ENCODE measurements at places on chromosomes 3 and 15. TPM values are rescaled to one million over a fixed set of nuclear protein-coding genes. Genes with fewer than 3 reads are reported as not detected.

CLDN16 gene
- total RNA-seq: not detected

PLS1 gene
- total RNA-seq: 0.54 TPM

P2RY14 gene
- total RNA-seq: 2.5 TPM

ATP2B2 gene
- total RNA-seq: not detected

HTD2 gene
- total RNA-seq: not detected

DNA sequence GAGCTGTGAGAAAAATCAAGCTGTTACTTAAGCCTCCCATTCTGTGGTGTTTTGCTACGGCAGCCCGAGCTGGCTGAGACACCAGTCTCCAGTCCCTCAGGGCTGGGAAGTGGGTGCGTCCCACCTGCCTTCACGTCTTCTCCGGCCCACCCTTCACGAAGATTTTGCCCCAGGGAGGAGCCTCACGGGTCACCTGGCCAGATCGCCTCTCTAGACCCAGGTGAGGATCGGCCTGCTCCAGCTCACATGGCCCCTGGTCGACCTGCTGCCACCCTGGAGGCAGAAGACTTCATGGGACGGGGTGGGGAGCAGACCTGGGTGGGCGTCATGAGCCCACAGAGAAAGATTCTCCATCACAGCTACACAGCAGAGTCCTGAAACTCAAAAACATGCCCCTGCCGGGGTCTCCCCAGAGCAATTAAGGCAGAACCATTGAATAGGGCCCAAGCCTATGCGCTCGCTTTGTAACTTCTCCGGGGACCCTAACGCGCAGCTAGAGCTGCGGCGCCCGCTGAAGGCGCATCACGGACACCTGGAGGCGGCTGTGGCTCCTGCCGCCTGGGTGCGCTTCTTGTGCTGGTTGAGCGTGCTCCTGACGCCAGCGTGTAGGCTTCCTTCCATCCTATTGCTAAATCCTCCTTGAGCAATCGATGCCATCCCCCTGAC is 92.6 kb upstream of the ALDH1A3 start:
- H3K4me3 ChIP-seq: no peak overlapping the region
- H3K27me3 ChIP-seq: no peaks in the 10 kb centered on the region
- H3K4me1 ChIP-seq: no peaks in the 10 kb centered on the region

PEX5L gene
- total RNA-seq: not detected

DNA sequence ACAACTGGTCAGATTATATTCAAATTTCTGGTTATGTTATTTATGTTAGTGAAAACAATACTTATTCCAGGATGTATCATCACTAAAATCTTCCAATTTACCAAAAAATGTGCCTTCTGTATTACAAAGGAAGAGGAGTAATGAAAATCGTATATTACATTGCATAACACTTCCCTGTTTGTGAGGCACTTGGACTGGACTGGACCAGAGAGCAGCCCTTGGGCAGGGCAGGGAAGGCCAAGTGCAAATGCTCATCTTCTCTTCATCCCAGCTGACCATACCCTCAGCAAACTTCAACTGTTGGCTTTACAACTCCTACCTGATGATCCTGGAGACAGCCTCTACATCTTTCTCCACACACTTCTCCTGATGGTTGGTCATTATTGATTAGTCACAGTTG is 285.7 kb upstream of the MME start:
- H3K36me3 ChIP-seq: no peaks in the 10 kb centered on the region
- no peaks in the 10 kb centered on the region for H3K27me3 ChIP-seq
- H3K27ac ChIP-seq: no peak overlapping the region

ACSBG1 gene
- total RNA-seq: not detected

ZPLD1 gene
- not detected for total RNA-seq

DNA sequence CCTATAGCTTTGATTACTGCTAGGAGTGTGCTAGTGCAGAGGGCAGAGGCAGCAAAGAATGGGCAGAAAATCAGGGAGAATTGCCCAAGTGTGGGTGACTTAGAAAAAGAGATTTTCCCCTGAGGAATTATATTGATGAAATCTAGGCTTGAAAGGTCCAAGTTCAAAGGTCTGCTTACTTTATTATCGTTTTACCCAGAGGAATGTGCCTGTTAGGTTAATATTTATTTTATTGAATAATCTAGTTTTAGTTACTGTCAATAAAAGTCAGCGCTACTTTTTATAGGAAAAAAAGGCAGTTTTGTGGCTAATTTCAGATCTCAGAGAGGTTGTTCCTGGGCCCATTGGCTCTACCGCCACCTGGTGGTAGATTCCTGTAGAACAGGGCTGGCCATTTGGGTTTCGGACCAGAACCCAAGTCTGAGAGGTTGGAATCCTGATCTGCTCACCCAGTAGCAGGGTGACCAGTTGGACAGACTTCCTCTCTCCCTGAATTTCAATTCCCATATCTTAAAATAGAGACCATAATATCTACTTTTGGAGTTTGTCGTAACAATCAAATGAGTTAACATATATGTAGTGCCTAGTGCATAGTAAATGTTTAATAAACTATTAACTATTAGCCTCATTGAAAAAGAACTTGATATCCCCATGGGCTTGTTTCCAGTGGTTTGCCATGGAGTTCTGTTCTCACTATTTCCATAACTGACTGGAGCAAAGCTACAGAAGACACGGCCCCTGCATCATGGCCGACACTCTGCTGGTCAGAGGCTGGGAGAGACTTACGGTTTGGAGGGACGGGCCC is 62.7 kb upstream of the ZNF148 start:
- no peaks in the 10 kb centered on the region for H3K27me3 ChIP-seq
- H3K4me3 ChIP-seq: peak overlapping the region; percentile 13
- peaks cover 14% of the 10 kb centered on the region for H3K4me1 ChIP-seq
- no peaks in the 10 kb centered on the region for H3K36me3 ChIP-seq

GRCh38 chr3:43752905-43753304 is 62.2 kb downstream of the ABHD5 start:
- H3K4me1 ChIP-seq: peaks cover 9% of the 10 kb centered on the region
- no peak overlapping the region for H3K27ac ChIP-seq
- H3K4me3 ChIP-seq: no peak overlapping the region
- H3K27me3 ChIP-seq: no peaks in the 10 kb centered on the region

- H3K27me3 ChIP-seq: peaks cover 3% of the 10 kb centered on the region
- no peak overlapping the region for H3K4me3 ChIP-seq
- DNase-seq: no peak
- peaks cover 15% of the 10 kb centered on the region for H3K4me1 ChIP-seq
- H3K27ac ChIP-seq: no peak overlapping the region
- H3K36me3 ChIP-seq: no peaks in the 10 kb centered on the region
These were observed 466 bp upstream of the HCN4 start for GRCh38 chr15:73369154-73369694.

GRCh38 chr3:94776401-94776915 is 713.6 kb downstream of the NSUN3 start:
- no peaks in the 10 kb centered on the region for H3K4me1 ChIP-seq
- H3K4me3 ChIP-seq: no peak overlapping the region
- no peak for DNase-seq
- H3K27ac ChIP-seq: no peak overlapping the region
- H3K27me3 ChIP-seq: no peaks in the 10 kb centered on the region
- no peaks in the 10 kb centered on the region for H3K36me3 ChIP-seq

GRCh38 chr15:101003081-101003480 is 83.9 kb downstream of the LRRK1 start:
- no peak overlapping the region for H3K4me3 ChIP-seq
- DNase-seq: no peak
- no peaks in the 10 kb centered on the region for H3K27me3 ChIP-seq
- peaks cover 15% of the 10 kb centered on the region for H3K4me1 ChIP-seq
- H3K27ac ChIP-seq: no peak overlapping the region
- peaks cover 6% of the 10 kb centered on the region for H3K36me3 ChIP-seq

DNA sequence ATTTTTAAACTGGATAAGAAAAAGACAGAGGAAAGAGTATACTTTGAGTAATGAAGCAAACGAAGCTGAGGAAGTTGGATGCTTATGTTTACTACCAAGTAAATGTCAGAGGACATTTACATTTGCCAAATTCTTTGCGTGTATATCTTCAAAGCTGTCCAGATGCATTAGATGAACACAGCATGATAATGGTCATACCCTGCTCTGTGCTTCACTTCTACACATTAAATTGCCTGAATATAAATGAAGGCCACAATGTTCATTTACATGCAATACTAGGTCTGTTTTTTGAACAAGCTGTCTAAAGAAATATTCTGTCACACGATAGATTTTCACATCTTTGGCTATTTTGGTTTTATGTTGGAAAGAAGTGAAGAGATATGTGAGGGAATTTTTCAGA is 405.8 kb upstream of the ADAMTS9 start:
- H3K4me3 ChIP-seq: no peak overlapping the region
- H3K27me3 ChIP-seq: no peaks in the 10 kb centered on the region
- no peaks in the 10 kb centered on the region for H3K4me1 ChIP-seq
- no peaks in the 10 kb centered on the region for H3K36me3 ChIP-seq

DNA sequence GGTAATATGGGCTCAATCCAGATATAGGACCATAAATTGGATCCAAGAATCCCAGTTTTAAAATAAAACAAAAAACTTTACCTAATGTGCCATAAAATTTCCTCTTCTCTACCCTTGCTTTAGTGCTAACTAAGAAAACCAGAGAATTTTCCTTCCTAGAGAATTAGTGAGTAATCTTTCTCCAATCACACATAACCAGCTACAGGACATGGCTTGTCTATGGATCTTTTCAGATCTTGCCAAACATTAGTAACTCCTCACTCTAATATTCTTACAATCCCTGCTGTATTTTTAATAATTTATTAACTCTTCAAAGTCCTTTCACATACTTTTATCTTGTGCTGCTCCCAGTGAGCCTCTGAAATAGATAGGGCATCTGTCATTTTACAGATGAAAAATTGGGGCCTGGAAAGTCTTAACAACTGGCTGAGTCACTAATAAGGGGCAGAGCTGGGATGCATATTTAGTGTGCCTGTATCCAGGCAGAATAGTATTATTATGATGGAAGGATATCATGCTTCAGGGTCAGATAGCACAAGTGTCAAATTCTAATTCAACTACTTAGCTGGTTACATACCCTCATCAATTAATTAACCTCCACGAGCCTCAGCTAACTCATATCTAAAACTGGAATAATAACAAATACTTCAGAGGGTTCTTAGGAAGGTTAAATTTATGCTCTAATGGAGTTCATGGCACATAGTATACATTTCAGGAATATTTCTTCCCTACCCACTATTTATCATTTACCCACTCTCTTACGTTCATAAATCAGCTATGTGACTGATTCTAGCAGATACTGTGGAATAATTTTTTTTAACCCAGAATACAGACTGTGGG is 5.6 kb downstream of the ZBED2 start:
- H3K36me3 ChIP-seq: no peaks in the 10 kb centered on the region
- no peaks in the 10 kb centered on the region for H3K4me1 ChIP-seq
- no peak overlapping the region for H3K4me3 ChIP-seq
- no peaks in the 10 kb centered on the region for H3K27me3 ChIP-seq
- H3K27ac ChIP-seq: no peak overlapping the region

FBLN2 gene
- total RNA-seq: 328 TPM

- H3K27me3 ChIP-seq: no peaks in the 10 kb centered on the region
- no peaks in the 10 kb centered on the region for H3K36me3 ChIP-seq
- H3K27ac ChIP-seq: no peak overlapping the region
These were observed 8.4 kb upstream of the CCDC54 start for GRCh38 chr3:107368654-107369398.

SH2D7 gene
- not detected for total RNA-seq

SYNM gene
- 60.9 TPM for total RNA-seq

MST1 gene
- 9.2 TPM for total RNA-seq

ARL8B gene
- total RNA-seq: 32.8 TPM

HRH1 gene
- total RNA-seq: 48.3 TPM

PPP2R3A gene
- 18.0 TPM for total RNA-seq

SLC25A36 gene
- total RNA-seq: 149 TPM

- H3K4me1 ChIP-seq: peaks cover 20% of the 10 kb centered on the region
- no peak for DNase-seq
- no peaks in the 10 kb centered on the region for H3K27me3 ChIP-seq
- peak overlapping the region; percentile 77 for H3K4me3 ChIP-seq
- H3K27ac ChIP-seq: no peak overlapping the region
- H3K36me3 ChIP-seq: peaks cover 12% of the 10 kb centered on the region
These were observed 1.8 kb downstream of the ZNF770 start for GRCh38 chr15:34986326-34986725.

ACTC1 gene
- 47.7 TPM for total RNA-seq

- no peak overlapping the region for H3K27ac ChIP-seq
- no peaks in the 10 kb centered on the region for H3K27me3 ChIP-seq
- H3K36me3 ChIP-seq: no peaks in the 10 kb centered on the region
- DNase-seq: no peak
- no peaks in the 10 kb centered on the region for H3K4me1 ChIP-seq
These were observed 6.0 kb upstream of the PIGZ start for GRCh38 chr3:196974661-196975060.

DNA sequence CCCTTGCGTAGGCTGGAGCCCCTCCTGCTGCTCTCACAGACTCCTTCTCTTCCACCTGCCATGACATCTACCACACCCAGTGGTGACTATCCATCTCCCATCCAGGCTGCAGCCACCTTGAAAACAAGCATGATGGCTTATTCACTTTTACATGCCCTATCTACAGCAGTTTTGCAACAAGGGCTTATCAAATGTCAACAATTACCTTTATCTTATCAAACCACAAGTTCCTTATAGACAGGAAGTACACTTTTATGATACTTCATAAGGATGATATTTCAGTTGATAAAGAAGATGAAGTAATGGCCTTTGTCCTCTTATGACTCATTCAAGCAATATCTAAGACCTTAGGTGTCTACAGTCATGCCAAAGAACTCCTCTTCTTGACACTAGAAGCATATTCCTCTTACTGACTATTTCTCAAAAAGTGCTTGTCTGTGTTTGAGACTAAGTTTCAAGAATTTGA is 125.3 kb upstream of the SPRED1 start:
- DNase-seq: no peak
- no peaks in the 10 kb centered on the region for H3K27me3 ChIP-seq
- H3K4me1 ChIP-seq: peaks cover 28% of the 10 kb centered on the region
- no peak overlapping the region for H3K27ac ChIP-seq
- H3K4me3 ChIP-seq: no peak overlapping the region
- H3K36me3 ChIP-seq: no peaks in the 10 kb centered on the region

- no peaks in the 10 kb centered on the region for H3K4me1 ChIP-seq
- H3K36me3 ChIP-seq: no peaks in the 10 kb centered on the region
- H3K27me3 ChIP-seq: no peaks in the 10 kb centered on the region
- no peak for DNase-seq
These were observed 358.0 kb upstream of the POU1F1 start for GRCh38 chr3:87634426-87634825.

DNA sequence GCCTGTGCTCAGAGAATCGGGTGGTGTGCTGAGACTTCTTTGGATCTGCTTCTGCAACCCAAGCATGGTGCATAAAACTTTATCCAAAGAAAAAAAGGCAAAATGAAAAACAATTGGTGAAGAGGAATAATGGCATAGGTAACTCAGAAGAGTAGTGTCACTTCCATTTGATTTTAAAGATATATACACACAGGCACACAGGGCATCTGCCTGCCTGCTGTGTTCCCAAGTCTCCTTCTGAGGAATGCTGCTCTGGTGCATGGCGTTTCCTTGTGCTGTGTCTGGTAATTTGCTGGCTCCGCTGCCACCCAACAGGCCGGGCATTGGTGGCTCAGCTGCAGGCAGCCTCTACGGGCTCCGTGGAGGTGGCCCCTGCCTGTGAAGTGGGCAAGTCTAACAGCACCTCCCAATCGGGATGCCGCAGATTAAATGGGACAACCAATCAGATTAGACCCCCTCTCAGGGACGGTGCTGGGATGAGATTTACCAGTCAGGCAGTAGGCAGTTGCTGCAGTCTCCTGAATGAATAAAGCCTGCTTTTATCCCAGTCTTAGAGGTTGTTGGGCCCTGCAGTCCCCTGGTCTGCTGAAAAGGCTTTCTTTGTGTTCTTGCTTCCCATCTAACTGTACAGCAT is 253.7 kb upstream of the RASGRP1 start:
- H3K4me3 ChIP-seq: no peak overlapping the region
- no peaks in the 10 kb centered on the region for H3K27me3 ChIP-seq
- H3K36me3 ChIP-seq: no peaks in the 10 kb centered on the region

GRCh38 chr3:178714925-178715832 is 178.9 kb downstream of the KCNMB2 start:
- no peak overlapping the region for H3K4me3 ChIP-seq
- H3K27me3 ChIP-seq: no peaks in the 10 kb centered on the region
- H3K27ac ChIP-seq: no peak overlapping the region
- no peaks in the 10 kb centered on the region for H3K4me1 ChIP-seq
- no peaks in the 10 kb centered on the region for H3K36me3 ChIP-seq
